ENCODE measurements at places on chromosomes 13 and 19.
A peak's percentile ranks its signal among the peaks of the same experiment; 100 is the strongest.

DNA sequence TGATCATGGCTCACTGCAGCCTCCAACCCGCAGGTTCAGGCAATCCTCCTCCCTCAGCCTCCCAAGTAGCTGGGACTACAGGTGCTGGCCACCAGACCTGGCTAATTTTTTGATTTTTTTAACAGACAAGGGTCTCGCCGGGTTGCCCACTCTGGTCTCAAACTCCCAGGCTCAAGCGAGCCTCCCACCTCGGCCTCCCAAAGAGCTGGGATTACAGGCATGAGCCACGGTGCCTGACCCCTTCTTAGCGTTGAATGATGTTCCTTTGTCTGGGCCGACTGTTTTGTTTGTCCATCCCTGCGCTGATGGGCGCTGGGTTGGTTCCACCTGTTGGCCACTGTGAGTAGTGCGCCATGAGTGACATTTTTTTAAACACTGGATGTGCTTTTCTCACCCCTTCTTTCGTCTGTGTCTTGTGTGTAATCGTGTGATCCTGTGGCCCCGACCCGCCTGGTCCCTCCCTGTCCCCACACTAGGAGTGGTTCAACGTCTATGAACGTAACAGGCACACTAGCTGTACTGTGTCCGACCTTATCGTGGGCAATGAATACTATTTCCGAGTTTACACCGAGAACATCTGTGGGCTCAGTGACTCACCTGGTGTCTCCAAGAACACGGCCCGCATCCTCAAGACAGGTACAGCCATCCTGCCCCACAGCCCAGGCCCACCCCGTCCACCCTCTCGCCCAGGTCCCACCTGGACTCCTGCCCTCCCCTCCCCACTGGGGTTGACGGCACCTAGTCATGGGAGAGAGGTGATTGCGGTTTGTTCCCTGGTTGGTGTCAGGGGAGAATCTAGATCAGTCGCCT, 15.0 kb upstream of the EMC10 start:
- DNase-seq: peak; percentile 75

DNA sequence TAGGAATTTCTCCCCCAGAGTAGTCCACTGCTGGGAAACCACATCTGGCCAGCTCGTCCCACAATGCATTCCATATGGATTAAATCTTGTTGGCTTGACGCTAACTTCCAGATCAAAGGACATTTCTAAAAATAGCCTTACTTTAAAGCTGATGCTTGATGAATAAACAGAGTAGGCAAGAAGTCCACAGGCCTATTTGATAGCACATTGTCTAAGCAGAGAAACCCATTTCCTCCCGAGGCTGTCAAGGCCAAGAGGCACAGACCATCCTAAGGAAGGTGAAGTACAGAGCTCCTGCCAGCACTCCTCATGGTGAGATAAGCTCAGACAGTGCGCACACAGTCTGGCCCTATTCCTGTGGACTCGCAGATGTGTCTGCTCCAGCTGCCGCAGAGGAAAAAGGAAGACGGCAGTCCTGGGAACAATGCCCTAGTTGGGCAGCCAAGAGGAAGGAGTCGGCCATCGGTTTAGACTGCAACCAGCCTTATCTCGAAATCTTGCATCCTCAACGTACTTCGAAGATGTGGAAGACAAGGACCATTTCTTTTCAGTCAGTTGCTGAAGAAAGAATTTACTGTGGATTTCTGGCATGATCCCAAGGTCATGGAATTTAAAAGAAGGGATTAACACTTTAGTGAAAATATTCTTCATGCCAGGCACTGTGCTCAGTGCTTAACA, 156.8 kb downstream of the RGCC start:
- DNase-seq: no peak

- peak; percentile 70 for DNase-seq
Observed at GRCh38 chr19:3360421-3361383, 5.7 kb upstream of the NFIC start.

GRCh38 chr13:109345433-109345941, 440.9 kb downstream of the IRS2 start:
- no peak for DNase-seq

DNA sequence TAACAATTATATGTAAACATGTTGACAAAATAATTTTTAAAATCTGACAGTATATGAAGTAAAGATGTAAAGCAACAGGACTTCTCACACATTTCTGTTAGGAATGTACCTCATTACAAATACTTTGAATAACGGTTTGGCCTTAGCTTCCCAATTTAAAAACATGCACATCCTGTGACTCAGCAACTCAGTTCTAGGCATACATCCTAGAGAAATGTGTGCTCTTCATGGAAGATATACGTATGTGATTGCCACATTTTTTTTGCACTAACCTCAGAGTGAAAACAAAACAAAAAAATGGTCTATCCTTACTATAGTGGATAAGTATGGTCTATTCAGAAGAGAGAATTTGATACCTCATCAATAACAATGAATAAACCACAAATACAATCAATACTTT, 314.6 kb downstream of the LIG4 start:
- no peak for DNase-seq

DNA sequence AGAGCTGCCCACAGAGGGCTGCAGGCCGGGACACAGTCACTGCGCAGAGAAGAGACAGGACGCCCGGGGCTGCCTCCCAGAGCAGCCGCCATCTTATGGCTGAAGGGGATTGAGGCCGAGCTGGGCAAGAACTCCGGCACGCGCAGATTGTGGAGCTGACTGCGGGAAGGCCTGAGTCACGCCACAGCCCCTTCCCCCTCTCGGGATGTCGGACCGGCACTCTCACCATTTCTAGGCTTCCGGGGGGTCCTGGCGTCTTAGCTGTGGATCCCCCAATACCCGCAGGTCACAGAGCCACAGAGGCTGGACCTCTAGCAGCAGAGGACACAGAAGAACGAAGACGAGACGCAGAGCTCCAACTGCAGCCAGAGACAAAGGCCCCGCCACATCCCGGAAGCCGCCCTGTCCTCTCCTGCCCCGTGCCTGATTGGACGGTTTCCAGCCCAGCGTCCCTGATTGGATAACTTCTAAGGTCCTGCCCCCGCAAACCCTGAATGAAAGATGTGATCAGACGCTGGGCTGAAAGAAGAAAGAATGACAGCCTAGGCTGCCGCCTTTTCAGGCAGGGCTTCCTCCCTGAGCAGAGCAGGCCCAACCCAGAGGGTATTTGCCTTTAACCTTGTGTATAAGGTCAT, at the start of gene ZNF43:
Gene ZNF43 (minus strand): TSS at position 373 of the 635 bp plus-strand sequence. CDS start 144 bp downstream, at position 229.
- peak; percentile 91 for DNase-seq

DNA sequence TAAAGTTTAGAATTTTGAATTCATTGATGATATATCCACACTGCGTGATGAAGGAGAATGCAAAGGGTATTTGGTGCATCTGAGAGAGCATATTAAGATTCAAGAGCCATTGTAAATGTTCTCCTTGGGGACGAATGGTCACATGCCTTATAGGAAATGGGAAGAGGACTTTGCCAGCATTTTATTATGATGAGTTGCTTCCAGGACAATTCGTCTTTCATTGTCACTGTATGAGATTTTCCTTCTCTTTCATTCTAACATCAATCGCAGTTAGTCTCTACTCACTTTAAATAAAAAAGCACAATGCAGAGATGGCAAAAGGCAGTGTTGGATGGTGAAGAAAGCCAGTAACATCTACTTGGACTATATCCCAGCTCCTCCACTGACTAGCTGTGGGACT, 21.4 kb downstream of the WDFY2 start:
- no peak for DNase-seq

DNA sequence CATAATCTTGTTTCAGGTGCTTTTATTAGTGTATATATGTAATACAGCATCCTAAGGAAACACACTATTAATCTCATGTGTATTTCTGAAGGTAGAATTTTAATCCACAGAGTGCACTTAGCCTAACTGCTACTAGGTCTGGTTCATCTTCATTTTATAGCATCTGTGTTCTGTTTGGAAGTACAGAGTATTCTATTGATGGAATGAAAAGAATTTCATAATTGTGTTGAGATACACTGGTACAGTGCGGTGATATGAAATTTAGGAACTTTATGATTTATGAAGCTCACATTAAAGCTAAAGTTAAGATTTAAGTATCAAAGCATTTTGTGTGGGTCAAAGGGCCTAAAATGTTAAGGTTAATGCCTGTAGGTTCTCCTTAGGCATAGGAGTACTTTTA, 6.0 kb downstream of the PCDH17 start:
- DNase-seq: no peak

DNA sequence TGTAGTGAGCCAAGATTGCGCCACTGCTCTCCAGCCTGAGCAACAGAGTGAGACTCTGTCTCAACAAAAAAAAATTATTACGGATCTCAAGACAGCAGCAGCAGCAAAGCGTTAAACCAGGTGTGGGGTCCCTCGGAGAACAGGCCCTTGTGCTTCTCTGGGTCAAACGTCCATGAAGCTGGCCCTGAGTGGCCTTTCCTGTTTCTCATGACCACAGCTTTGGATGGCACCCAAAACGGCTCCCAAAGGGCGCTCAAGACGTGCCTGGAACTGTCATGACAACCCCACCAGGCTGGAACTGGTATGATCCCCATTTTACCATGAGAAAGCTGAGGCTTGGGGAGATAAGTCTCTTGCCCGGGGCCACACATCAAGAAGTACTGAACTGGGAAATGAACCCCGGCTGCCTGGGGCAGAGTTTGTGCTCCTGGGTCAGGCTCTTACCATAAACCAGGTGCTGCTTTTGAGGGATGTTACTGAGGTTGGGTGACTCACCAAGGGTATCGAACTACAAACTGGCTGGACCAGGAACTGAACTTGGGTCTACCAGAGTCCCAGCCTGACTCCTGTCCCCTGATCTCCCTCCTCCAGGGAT, 11.6 kb upstream of the SAMD1 start:
- no peak for DNase-seq

GRCh38 chr13:99320693-99321481, 13.7 kb upstream of the GPR183 start:
- peak; percentile 83 for DNase-seq

- no peak for DNase-seq
Observed at GRCh38 chr13:112619730-112620631, 32.0 kb upstream of the TUBGCP3 start.

- DNase-seq: no peak
Observed at GRCh38 chr19:33391631-33392249, 18.2 kb downstream of the CEBPG start.

GRCh38 chr13:26222520-26223046, 469 bp upstream of the RNF6 start:
- DNase-seq: no peak

- no peak for DNase-seq
Observed at GRCh38 chr19:4390567-4391305, 9.6 kb downstream of the SH3GL1 start.

DNA sequence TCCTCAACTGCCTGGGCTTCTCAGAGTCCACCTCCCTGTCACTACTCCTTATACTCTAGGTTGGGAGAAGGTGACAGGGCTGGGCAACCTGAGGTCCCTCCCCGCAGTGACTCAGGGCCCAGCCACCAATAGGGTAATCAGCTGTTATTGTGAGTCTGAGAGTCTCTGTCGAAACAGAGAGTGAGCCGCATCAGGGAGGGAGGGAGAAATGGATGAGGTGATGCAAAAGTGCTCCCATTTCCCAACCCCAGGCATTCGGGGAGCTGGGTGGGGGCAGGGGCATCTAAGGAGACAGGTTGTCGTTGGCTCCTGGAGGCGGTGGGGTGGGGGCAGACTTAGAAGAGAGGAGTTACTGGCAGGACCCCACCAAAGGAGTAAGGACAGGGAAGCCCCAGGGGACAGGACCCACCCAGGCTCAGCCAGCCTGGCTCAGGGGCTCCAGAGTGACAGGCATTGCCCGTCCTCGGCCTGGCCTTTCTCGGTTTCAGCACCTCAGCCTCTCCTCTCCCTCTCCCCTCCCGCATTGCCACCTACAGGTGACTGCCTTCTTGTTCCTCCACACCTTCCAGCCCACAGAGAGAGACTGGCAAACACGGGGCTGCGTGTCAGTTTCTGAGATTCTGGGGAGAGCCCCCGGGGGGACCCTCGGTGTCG, at the start of gene DMKN:
Gene DMKN (minus strand): TSS at position 22 of the 654 bp plus-strand sequence. CDS start 174 bp downstream, outside the sequence.
- no peak for DNase-seq

DNA sequence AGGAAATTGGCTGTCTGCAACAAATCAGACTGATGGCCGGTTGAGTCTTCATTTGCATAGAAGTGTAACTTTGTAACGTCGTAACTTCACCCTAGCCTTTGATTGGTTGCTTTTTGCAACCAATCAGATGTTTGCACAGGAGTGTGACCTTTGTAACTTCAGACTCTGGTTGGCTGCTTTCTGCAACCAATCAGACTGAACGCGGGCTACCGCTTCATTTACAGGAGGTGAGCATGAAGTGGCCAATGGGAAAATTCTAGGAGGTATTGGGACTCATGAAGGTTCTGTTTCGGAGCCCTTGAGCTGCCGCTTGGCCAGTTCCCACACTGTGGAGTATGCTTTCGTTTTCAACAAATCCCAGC, 441 bp upstream of the ZNF559 start:
- peak; percentile 59 for DNase-seq

DNA sequence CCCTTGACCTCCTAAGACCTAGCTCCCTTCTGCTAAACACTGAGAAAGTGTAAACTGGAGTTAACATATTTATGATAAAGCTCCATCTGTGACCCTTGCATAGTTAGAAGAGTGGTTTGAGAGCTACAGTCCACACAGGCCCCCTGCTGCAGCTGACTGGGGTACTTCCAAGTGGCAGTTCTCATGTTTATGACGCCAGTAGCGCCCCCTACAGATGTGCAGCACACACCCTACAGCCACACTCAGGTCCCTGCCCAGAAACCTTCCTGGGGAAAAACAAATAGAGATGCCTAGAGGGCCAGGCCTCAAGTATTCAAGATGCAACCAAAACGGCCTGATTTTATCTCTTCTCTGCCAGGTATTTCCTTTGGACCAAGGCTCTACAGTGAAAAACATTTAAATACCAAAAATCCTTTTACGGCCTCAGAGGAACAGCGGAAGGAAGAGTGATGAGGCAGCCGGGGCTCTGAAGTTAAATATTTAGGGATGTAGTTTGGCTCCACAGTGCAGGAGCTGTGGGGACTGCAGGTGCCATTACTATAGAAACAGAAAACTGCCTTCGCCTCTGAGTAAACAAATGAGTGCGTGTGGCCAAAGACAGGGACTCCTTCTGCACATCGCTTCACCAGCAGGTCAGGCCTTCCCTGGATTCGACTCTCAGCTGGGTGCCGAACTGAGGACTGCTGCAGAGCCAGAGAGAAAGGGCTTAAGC, 553.1 kb downstream of the EFNB2 start:
- no peak for DNase-seq

DNA sequence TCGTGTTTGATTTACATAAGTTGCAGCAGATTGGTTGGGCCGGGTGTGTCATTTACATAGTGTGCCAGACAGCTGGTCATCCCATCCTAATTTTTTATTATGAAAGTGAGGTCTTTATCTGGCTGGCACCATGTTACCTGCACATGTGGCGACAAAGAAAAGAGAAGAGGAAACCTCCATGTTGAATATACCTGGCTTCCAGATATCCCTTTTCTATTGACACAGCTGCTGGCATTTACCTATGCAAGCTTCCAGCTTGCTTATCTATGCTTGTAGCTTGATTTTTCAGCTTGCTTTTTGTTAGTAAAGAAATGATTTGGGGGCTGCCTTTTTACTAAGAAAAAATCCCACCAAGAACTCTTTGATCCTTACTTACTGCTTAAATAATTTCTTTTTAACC, 681.3 kb upstream of the SLITRK1 start:
- no peak for DNase-seq

DNA sequence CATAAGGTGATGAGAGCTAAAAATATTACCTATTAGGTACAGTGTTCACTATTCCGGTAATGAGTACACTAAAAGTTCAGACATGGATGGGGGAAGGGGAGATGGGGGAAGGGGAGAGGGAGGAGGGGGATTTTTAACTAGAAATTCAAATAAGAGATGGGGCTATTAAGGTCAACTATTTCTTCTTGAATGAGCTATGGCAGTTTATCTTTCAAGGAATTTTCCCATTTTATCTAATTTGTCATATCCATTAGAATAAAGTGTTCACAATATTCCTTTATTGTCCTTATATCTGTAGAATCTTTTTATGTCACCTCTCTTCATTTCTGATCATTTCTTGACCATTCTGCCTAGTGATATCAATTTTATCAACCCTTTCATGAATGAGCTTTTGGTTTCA, 362.4 kb downstream of the SUCLA2 start:
- no peak for DNase-seq

All from suppressor macrophage treated with lipopolysaccharide for 4 hours (primary cell).